Mesothelial cell of epicardium (in vitro differentiated cells): ENCODE measurements at places on chromosomes 6 and 20.

DNA sequence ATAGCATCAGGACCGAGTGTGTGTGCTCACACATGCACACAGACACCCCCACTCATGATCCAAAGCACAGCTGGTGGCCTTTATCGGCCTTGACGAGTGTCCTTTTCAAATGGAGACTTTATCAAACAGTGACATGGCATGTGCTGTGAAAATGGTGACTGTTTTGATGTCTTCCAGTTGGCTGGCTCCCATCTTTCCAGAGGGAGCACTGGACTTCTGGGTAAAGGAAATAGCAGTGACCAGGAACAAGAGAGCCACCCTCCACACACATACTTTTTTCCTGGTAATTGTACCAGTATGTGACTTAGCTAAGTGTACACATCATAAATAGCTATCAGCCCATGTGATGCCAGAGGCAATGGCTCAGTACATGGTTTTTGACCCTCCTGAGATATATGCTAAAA lies 52.7 kb downstream of the ZDHHC14 start:
- DNase-seq: no peak

DNA sequence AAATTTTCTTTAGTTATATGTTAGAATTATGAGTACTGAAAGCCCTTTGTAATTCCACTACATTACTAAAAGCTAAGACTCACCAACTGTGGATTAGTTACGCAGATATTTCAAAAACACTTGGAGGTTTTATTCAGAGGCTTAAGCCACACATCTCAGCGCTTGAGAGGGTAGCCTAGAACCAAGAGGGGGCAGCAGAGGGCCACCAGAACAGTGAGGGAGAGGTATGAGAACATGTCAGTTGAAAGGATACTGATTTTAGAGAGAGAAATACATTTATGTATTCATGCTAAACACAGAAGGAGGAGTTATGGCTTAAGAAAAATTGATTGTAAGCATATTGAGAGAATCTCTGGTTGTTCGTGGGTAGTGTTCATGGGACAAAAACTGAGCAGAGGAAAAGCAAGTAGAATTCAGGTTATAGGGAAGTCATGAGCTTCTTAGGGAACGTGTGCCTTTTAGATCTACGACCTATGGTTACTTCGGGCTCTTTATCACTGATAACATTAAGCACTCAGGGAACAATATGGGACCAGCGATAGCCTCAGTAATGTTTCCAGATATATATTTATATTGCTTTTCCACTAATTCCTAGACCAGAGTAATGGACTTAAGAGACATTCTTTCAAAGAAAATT lies 20.4 kb upstream of the SERINC1 start:
- DNase-seq: no peak

DNA sequence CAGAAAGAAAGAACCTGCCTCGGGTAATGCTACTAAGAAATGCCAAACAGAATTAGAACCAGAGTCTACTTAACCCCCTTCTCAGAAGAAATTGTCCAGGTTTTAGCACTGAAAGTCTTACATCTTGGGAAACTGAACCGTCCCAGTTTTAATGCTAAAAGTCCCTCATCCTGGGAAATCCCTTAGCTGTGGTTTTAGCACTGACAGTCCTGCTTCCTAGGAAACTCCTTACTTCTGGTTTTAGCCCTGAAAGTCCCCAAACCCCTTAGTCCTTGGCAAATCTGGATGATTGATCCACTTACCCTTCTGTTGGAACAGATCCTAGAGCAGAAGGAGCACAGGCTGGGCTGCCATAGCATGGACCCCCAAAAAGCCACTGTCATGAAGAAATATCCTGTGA lies 4.8 kb upstream of the TMEM14A start:
- no peak for DNase-seq

GRCh38 chr20:23415555-23415954 lies 5.7 kb downstream of the NAPB start:
- no peak for DNase-seq

DNA sequence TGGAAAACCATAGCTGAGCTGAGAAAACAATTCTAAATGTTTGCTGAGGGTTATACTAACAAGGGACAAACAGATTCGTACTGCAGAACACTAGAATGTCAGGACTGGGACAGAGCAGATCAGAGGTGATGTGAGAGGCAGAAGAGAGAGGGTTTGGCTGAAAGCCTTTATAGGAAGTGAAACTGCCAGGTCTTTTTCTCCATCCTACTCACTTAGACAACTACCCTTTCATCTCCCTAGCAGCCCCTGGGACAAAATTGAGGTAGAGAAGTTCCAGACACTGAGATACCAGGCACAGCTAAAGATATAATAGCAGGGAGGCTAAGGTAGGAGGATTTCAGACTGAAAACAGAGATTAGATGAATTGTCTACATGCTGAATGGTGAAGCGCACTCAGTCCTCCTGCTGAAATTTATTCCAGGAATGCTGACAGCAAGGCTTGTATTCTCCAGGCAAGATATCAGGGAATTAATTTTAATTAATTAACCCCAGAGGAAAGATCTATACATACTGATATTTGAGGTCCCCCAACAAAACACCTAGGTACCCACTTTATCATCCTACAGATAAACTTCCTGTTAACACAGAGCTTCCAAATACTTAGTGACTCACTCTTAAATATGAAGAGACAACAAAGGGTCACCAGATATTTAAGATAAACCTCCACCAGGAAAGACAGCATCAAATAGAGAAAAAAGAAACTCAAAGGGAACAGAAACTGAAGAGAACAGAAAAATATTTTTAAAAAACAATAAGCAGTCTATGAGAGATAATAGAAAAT lies 12.6 kb upstream of the EIF2S2 start:
- no peak for DNase-seq

DNA sequence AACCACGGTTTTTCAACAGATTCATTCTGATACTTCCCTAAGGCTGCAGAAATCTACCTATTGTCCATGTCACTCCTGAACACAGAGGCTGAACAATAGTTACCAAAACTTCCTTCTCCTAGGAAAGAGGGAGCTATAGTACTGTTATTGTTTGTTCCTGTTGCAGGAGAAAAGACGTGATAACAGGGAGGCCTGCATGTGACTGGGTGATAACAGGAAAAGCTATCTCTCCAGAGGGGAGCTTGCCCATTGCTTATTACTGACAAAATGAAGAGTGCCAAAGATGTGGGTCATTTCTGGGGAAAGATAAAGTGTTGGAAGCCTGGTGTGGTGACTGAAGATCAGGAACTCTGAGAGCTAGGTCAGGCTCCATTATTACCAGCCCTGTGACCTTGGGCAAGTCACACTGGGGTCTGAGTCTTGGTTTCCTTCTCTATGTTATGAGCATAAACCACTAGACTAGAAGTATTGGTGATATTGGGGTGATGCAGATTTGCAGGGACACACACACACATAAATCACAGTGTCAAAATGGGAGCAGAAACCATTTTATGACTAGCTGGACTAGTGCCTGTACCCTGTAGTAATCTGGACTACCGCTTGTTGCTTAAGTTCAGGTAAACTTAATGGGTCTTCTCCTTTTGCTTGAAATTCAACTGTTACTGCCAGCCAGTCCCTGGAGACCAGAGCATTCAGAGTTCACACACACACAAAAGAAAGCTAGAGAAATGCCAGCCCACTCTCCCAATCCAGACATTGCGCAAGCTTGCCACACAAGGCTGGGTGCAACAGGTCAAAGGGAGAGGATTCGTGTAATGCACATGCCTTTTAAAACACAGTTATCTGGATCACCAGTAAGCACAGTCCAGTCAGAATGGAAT lies 136.0 kb upstream of the CNR1 start:
- DNase-seq: no peak

- DNase-seq: no peak
Measured at GRCh38 chr6:166664135-166664534, 37.1 kb upstream of the RPS6KA2 start.

- no peak for DNase-seq
Measured at GRCh38 chr6:78528926-78529325, 338.4 kb upstream of the IRAK1BP1 start.

DNA sequence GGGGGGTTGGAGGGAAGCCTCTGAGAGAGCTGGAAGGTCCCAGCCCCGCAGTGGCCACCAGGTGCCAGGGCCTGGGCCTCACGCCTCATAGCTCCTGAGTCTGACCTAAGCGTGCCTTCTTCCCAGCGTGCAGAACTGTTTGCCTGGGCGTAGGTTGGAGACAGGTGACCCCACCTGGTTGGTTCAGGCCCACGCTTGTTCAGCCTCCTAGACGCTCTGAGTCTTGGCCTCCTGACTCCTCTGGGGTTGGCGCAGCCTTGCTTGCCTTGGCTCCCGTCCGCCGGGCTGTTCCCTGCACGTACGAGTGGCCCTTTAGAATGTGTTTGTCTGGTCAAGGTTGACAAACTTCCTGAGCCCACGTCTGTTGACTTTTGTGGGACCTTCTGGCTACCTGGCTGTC lies 70.8 kb downstream of the EYA2 start:
- DNase-seq: no peak

DNA sequence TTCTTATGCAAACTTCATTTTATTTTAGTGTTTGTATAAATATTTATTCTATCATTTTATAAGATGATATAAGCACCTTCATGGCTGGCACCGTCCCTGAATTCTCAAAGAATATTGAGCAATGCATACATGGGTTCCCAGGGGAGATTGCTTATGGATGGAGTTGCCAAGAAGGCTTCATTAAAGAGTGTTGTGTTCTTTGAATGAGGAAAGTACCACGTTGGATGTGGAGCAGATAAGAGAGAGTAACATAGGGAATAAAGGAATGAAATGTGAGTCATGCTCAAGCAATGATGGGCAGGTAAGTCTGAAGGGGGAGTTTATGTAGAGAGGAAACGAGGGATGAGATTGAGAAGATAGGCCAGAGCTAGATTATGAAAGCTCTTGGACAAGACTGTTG lies 10.3 kb downstream of the DSE start:
- DNase-seq: no peak

- DNase-seq: no peak
Measured at GRCh38 chr20:4578375-4578774, 143.3 kb upstream of the PRND start.

GRCh38 chr6:45586216-45587171 lies 208.8 kb upstream of the SUPT3H start:
- DNase-seq: no peak

- DNase-seq: no peak
Measured at GRCh38 chr6:31356216-31356945, 598 bp downstream of the HLA-B start.

DNA sequence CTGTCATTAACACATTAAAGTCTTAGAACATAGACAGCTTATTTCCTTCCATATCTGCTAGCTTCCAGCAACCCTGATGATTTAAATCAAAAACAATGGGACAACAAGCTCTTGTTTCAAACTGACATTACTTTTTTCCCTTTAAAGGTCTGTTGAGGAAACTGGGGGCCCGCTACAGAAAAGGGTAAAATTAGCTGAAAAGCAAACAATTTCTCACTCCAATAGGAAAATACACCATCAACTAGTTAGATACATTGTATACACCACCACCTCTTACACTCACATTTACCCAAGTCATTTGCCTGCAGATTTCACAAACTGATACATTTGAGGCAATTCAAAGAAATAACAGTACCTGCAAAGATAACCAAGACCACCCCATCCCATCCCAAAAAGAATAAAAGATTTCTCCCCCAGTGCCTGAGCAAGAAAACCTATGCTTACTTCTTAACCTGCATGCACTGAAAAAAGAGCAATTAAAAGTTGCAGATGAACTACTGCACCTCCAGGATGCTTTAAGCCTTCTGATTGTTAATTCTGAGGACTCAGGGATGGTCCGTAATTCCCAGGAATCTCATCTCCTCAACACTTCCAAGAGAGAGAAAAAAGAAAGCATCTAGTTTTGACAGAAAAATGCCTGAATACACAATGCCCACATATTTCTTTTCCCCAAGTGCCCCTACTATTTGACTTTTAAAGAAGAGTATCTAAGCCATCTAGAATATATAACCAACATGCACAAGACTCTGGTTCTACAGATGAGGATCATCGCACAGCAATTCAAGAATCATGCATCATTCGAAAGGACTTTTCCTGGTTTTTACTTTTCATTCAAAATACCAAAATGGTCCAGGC lies 5.6 kb downstream of the ZMYND8 start:
- DNase-seq: no peak

DNA sequence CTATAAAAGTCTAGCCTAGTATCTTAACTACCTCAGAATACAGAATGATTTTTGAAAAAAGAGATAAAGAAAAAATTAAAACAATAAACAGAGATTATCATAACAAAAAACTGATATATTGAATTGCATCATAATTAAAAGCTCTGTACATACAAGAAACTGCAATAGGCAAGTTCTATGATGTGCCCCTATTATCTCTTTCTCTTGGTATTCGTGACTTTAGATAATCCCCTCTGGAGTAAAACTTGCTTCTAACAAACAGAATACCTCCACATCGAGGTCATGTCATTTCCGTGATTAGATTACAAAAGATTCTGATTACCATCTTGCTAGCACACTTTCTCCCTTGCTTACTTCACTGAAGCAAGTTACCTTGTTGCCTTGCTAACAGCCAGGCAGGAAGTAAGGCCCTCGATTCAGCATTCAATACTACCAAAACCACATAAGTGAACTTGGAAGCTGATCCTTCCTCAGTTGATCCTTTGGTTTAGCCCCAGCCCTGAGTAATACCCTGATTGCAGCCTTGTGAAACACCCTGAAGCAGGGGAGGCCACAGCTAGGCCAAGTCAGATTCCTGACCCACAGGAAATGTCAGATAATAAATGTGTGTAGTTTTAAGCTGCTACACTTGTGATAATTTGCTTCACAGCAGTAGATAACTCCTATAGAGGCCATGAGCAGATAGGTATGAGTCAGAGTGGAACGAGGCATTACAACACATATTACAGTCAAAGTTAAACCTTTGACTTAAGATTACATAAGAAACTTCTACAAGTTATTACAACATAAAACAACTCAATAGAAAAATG lies 53.7 kb upstream of the TMX4 start:
- no peak for DNase-seq

- DNase-seq: no peak
Measured at GRCh38 chr6:17211101-17211500, 70.1 kb upstream of the RBM24 start.

DNA sequence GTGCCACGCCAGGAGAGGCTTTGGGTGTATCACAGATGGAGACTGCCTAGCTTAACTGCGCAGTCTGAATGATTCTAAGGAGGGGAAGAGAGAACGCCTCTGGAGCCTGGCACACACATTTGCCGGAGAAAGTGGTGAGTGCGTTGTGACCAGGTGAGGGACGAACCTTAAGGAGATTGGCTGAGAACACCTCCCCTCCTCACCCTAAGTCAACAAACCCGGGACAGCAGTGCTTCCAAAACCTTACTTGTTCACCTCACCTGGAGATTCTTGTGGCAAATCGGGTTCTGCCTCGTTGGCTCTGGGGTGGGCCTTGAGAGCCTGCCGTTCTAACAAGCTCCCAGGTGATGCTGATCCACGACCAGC lies 9.4 kb downstream of the SYNJ2 start:
- no peak for DNase-seq

DNA sequence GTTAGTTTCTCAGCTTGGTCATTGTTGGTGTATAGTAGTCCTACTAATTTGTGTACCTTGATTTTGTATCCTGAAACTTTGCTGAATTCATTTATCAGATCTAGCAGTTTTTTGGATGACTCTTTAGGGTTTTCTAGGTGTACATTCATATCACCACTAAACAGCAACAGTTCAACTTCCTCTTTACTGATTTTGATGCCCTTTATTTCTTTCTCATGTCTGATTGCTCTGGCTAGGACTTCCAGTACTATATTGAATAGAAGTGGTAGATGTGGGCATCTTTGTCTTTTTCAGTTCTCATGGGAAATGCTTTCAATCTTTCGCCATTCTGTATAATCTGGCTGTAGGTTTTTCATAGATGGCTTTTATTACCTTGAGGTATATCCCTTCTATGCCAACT lies 61.3 kb upstream of the HEY2 start:
- DNase-seq: no peak
